Naive B cell (primary cell): ENCODE measurements at places on chromosomes 13 and 19. TPM values are rescaled to one million over a fixed set of nuclear protein-coding genes. Genes with fewer than 3 reads are reported as not detected.

- no peak for DNase-seq
These were observed 964 bp downstream of the KHSRP start for GRCh38 chr19:6423499-6424194.

- peak; percentile 70 for DNase-seq
These were observed 647 bp upstream of the KLF12 start for GRCh38 chr13:74134777-74135325.

DNA sequence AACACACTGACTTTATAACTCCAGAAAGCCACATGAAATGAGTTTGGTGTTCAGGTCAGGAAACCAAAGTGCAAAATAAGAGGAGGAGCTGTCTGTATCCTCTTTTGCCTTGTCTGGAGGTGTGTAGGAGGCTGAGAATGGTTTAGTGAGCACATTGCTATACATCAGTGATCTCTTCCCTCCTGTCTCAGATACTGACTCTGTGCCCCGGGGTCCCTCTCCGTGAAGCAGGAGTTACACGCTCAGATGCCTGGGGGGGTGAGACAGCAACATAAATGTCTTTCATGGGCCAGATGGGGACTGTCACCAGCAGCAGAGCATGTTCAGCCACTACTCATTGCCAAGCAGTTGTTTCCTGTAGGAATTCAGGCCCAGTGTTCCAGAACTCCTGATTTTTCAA lies 285.4 kb downstream of the ATP8A2 start:
- DNase-seq: no peak

DNA sequence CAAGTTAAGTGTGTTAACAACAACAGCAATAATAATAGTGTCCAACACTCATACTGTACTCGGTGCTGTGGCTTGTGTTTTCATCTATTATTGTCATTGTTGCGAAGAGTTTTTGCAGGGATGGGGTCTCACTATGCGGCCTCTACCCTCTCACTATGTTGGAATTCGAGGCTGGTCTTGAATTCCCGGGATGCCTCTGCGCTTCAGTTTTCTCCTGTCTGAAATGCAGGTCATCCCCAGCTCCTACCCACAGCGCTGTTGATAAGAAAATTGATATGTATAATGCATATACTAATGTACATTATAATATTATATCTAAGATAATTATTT lies 4.9 kb upstream of the SBK3 start:
- DNase-seq: no peak

GRCh38 chr19:30887042-30887441 lies 462.2 kb downstream of the TSHZ3 start:
- DNase-seq: no peak

DNA sequence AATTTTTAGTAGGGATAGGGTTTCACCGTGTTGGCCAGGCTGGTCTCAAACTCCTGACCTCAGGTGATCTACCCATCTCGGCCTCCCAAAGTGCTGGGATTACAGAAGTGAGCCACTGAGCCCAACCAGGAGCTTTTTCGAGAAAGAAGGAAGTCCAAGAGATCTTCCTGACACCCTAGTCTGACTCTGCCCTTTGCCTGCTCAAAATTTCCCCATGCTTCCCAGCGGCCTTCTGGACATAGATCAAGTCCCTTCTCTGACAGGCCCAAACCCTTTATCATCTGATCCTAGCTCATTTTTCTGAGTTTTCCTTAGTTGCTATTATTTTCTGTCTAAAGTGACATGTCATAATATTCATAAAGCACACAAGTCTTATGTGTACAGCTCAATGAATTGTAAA lies 1.5 kb upstream of the BAX start:
- DNase-seq: no peak

DNA sequence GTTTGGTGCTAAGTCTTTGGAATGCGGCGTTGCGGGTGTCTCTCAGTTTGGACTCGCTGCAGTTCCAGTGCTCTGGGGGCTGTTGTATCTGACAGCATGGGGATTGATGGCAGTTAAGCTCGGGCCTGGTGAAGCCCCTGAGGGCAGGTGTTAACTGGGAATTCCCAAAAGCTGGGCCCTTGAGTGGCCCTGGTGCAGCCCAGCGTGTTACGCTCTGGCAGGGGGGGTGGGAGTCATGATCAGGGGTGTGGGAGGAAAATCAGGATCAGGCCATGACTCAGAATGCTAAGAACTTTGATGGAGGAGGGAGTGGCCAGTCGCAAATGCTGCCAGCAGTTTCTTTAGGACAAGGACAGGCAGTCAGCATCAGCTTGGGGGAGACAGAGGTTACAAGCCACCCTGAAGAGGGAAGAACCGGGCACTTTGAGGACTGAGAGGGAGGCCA lies 19.6 kb downstream of the AP2A1 start:
- no peak for DNase-seq

Gene HNRNPL
- 104 TPM for polyA plus RNA-seq

Gene ATP8B3
- polyA plus RNA-seq: not detected

DNA sequence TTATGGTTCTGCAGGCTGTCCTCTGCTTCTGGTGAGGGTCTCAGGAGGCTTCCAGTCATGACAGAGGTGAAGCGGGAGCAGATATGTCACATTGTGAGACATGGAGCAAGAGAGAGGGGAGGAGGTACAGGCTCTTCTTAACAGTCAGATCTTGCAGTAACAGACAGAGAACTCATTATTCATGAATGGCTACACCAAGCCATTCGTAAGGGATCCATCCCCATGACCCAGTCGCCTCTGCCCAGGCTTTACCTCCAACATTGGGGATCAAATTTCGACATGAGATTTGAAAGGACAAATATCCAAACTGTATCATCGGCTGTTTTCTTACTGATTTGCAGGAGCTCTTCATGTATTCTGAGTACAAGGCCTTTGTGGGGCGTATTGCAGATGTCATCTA lies 21.7 kb downstream of the ZNF507 start:
- no peak for DNase-seq

Gene HCN2
- polyA plus RNA-seq: not detected

Gene ZGLP1
- polyA plus RNA-seq: not detected

DNA sequence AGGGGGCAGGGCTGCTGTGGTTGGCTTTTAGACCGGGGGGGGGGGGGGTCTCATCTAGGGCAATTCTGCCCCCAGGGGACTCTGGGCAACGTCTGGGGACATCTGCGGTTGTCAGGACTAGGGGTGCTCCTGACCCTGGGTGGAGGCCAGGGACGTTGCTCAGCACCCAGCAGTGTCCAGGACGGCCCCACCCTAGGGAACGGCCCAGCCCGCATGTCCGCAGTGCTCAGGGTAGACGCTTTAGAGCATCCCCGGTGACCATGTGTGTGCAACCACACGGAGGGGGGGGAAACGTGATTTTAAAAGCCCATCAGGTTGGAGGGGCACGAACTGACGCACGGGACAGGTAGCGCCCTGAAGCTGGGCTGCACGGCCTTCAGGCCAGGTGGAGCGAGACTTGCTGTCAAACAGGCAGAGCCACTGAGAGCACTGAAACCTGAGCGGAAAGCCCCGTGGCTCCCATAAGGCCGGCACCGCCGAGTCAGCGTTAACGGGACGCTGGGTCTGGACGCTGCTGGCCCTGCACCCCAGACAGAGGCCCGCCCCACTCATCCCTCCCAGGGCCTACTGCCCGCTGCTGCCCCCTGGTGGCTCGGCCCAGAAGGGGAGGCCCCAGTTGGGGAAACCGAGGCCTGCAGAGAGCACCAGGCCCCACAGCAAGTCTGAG lies 8.3 kb downstream of the CACTIN start:
- DNase-seq: peak; percentile 58

GRCh38 chr13:32491028-32491427 lies 47.6 kb downstream of the N4BP2L2 start:
- DNase-seq: no peak

DNA sequence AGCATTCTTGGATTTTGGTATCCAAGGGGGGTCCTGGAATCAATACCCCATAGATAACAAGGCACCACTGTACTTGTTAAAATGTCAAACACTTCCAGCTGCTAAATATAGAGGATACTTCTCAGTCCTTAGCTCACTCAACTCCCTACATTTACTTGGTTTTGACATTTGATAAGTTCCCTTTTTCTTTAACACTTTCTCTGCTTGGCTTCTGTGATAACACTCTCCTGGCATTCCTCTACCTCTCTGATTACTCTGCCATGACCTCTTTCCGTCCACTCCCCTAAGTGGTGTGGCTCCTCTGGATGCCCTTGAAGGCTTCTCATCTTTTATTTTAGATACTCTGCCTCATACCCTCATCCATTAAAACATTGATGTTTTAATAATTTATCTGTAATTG lies 65.2 kb downstream of the MICU2 start:
- DNase-seq: no peak

DNA sequence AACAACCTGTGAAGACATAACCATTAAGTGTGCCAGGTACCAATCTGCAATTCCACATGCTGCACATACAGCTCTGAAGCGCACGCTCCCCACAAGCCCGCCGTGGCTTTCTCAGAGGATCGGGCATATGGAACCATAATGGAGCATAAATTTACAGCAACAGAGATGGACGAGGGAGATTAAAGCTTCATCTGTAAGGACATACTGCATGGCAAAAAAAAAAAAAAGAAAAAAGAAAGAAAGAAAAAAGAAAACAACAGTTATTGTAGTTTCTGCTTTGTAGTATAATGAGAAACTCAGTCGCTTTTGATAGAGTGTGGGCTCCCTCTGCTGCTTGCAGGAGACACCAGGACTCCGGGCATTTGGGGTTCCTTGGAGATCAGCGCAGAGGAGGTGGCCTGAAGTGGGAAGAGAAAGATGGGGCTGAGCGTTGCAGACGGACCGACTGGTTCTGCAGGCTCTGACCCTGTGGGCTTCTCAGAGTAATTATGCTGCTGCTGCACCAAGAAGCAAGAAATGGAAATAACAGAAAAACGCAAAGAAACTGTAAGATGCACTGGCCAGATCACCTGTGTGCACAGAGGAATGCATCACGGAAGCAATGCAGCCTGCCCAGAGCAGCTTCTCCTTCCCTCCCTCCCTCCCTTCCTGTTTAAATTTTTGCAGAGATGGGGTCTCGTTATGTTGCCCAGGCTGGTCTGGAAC lies 10.8 kb upstream of the PDCD5 start:
- peak; percentile 18 for DNase-seq

DNA sequence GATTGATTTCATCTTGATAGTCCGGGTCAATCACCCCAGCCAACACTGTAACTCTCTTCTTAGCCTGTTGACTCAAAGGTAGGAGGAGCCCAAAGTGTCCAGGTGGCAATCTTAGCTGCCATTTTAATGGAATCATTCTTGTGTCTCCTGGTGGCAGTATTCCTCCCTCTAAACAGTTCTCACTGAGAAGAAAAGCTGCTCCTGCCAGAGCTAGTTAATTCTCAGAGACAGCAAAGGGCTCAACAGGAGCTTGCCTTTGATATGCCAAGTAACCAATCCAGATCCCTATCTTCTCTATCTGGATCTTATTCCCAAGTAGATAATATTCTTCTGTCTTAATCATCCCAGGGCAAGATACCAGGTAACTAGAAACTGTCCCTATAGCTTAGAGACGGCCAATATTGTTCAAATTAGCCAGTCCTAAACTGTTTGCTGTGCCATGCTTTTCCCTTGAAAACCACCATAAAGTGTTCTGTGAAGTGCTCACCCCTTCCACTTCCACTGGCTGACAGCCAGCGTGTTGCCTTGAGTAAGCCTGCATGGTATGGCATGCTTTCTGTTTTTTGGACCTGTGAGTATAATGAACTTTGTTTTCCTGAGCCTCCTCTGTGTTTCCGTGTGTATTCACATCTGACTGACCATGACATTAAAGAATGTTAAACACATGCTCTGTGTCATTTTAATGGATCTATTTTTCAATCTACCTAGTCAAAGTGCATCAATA lies 463.7 kb upstream of the SLITRK5 start:
- DNase-seq: no peak

DNA sequence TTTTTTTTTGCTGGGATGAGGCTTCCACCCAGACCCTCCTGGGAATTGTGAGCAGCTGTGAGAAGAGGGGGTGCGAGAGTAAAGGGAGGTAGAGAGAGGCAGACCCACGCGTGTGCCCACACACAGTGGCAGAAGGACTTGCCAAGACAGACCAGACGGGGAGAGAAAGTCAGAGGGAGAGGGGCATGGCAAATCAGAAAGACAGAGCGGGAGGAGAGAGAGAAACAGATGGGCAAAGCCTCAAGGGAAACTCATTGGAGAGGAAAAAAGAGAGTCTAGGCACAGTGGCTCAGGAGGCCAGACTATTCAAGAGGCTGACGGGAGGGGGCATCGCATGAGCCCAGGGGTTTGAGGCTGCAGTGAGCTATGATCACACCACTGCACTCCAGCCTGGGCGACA lies 17.0 kb downstream of the CATSPERG start:
- no peak for DNase-seq

- no peak for DNase-seq
These were observed 57.6 kb upstream of the MEDAG start for GRCh38 chr13:30848332-30849027.

DNA sequence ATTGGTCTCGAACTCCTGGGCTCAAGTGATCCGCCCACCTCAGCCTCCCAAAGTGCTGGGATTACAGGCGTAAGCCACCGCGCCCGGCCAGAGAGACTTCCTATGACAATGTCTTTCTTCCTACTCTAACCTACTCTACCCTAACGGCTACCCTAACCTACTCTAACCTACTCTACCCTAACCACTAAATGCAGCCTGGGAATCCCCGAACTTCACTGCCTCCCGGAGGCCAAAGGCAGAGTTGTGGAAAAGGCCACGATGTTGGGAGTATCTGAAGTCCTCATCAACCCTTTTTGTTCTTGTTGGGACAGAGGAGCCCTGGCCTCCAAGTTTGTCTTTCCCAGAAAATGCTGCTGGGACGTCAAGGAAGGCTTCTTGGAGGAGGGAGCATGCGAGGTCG lies 967 bp upstream of the NR2C2AP start:
- no peak for DNase-seq

DNA sequence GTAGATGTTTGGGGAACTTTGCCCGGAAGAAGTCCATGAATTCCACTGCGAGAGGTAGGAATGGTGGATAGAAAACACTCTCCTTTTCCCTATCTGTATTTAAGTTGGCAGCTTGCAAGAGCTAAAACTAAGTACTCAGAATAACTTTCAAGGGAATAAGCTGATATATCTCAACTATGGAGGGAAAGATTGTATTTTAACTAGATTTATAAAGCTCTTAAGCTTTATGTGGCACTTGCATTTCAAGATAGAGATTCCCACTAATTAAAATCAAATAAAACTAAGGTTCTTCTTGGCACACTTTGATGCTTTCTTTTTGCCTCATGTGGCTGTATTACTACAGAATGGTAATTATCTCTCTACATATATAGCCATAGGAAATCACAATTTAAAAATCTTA lies 149.7 kb upstream of the STARD13 start:
- DNase-seq: no peak

Gene CEACAM4
- not detected for polyA plus RNA-seq

Gene KLK12
- not detected for polyA plus RNA-seq
